ENCODE measurements at places on chromosomes 2 and 18.

GRCh38 chr2:147294825-147295392 lies 549.9 kb upstream of the ACVR2A start:
- no peak for DNase-seq

DNA sequence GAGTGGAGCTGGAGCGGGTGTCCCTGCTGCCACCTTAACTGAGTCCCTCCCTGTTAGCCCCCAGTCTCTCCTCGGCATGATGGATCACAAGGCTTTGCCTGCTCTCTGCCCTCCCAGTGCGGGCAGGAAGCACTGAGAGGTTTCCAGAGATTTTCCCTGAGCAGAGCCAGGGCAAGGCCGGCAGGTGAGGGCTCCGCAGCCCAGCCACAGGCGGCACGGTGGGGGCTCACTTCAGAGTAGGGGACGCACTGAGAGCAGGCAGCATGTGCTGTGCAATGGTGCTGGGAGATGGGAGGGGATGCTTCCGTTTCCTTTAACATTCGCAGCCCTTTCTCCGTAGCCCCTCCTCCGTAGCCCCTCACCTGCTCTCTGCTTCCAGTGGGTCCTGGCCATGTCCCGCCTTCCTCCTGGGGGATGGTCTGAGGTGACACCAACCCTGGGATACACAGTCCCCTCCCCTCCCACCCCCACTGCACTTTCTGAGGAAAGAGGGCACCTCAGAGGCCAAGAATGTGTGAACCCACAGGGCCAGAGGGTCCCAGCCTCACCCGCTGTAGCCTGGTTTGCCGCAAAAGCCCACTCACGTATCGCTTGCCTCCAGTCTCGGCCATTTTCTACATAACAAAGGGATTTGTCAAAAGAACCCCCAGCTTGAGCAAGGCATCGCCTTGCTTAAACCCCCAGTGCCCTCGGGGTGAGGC lies 10.7 kb downstream of the KCNF1 start:
- no peak for DNase-seq

GRCh38 chr2:34567128-34567527 lies 968.0 kb upstream of the FAM98A start:
- no peak for DNase-seq

- DNase-seq, result no peak
Observed at GRCh38 chr2:196173505-196173904, 2.1 kb upstream of the STK17B start.

DNA sequence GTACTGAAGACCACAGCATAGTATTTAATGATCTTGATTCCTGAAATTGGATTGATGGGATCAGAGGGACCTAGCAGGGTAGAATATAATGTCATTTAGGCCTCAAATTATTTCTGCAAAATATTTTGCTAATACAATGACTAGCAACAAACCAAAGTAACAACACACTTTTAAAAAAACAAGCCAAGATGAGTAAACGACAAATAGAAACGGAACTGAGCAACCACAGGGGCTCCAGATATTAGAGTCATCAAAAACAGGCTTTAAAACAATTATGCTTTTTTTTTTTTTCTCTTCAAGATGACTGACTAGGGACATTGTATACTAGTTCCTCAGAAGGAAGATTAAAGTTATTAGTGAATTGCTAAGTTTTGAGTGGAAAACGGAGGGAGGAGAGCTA lies 447.1 kb upstream of the MMADHC start:
- no peak for DNase-seq

GRCh38 chr18:70373042-70373519 lies 84.2 kb downstream of the SOCS6 start:
- DNase-seq, result no peak

DNA sequence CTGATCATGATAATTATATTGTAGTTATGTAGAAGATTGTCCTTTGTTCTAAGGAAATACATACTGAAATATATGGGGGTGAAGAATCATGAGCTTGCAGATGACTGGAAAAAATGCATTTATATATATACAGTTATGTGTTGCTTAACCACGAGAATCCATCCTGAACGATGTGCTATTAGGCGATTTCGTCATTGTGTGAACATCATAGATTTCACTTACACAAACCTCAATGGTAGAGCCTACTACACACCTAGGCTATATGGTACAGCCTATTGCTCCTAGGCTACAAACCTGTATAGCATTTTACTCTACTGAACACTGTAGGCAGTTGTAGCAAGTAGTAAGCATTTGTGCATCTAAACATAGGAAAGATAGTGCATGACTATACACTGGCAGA lies 2.6 kb upstream of the ACAA2 start:
- DNase-seq, result no peak

DNA sequence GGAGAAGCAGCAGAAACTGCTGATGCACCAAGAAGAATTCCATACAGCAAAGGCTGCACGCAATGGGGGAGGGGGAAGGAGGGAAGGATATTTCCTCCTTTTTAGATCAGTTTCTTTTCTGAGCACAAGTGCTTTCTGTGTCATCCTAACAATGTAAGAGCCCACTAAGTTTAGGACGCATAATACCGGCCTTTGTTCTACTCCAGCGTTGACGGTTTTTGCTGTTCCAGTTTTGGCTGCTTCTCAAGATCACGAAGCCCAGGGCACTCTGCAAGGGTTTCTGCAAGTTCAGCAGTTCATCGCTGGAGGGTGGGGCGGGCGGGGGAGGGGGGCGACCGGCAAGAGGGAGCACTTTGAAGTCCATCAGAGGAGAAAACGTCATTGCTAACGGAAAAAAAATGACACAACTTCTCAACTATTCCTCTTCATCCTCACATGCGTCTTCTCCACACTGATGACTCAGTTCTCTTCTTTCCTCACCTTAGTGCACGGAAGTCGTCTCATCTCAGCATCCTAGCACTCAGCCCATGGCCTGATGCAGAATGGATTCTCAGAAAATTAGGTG lies 8.7 kb downstream of the FAM178B start:
- DNase-seq, result no peak

GRCh38 chr2:151840216-151841046 lies 12.2 kb upstream of the ARL5A start:
- DNase-seq, result no peak

GRCh38 chr2:197236816-197237215 lies 73.8 kb downstream of the ANKRD44 start:
- DNase-seq, result no peak

- DNase-seq, result no peak
Observed at GRCh38 chr2:96764253-96764637, 3.5 kb downstream of the CNNM4 start.

DNA sequence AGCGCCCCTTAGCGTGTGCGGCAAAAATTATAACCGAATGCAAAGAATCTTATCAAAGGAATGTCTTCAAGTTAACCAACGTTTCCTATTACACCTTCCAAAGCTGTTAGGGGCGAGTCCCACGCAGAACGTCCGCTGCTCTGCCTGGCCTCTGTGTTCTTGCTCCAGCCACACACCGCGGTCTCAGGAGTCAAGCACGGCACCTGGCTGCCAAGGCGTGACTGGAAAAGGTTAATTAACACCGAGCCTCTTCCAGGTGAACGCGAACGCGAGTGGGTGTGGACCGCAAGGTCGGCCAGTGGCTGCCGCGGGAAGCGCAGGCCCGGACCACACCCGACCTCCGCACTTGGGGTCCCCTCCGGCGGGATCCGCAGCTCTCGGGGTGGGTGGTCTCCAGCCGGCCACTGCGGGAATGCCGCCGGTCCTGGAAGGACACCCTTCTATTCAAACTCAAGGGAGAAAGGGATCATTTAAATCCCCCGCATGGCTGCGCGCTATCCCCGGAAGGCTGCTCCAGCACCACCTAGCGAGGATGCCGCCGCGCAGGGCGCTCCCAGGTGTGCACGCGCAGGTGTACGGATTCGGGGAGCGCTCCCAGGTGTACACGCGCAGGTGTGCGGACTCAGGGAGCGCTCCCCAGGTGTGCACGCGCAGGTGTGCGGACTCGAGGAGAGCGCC lies 830 bp downstream of the CYB5A start:
- DNase-seq, result no peak

DNA sequence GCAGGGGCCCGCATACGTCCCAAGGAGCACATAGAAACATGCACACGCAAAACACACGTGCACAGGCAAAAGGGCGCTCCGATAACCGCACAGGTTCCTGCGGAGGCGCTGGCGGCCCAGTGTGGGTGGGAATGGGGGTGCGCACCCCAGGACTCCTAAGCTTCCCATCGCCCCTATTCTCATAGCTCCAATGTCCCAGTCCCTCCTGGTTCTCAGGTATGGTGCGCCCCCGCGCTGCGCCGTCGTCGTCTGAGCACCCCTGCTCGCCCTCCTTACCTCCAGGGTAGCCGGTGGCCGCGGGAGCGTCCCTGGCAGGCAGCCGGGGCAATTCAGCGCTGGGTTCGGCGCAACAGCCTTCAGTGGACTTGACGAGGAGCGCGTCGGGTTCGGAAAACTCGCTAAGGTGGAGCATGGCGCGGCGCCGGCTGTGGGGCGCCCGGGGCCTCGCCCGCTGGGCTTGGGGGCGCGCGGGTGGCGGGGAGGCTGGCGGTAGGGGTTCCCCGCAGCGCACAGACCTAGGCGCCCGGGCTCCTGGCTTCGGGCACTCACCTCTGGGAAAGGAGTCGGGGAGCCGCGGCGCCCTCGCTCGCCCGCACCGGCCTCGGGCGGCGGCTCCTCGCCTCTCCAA lies 328 bp downstream of the EGR4 start:
- DNase-seq, result no peak
